ENCODE measurements at places on chromosomes 6 and 20. TPM values are rescaled to one million over a fixed set of nuclear protein-coding genes. Genes with fewer than 3 reads are reported as not detected.

DNA sequence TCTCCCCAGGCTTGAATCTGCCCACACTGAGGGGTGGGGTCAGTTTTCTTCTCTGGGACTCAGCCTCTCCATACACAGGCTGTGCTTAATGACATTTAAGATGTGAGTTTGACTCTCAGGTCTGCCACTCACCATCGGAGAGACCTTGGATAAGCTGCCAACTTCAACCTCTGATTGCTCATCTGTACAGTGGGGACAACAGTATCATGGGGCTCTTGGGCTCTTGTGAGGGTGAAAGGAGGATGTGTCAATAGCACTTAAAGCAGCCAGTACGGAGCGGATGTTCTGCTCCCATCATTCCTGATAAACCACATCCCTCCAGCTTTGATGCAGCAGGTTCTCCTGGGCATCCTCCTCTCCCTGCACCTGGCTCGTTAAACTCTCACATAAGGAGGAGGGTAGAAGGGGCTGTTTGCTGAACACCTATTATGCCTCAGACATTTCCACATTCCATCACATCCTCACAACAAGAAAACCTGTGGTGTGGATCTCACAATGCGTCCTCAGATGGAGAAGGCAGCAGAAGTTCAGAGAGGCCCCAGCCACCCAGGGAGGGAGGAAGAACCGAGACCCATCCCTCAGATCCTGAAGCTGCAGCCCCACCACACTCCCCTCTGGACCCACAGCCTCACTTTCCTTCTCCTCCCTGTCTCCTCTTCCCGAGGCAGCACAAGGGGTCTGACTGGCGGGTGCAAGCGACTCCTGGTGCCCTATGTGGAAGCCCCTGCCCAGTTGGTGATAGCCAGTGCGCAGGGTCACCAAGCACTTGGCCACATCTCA, 1.9 kb upstream of the PDYN start:
- no peak for DNase-seq

GRCh38 chr20:20780127-20780824, 67.8 kb upstream of the RALGAPA2 start:
- peak; percentile 75 for DNase-seq

DNA sequence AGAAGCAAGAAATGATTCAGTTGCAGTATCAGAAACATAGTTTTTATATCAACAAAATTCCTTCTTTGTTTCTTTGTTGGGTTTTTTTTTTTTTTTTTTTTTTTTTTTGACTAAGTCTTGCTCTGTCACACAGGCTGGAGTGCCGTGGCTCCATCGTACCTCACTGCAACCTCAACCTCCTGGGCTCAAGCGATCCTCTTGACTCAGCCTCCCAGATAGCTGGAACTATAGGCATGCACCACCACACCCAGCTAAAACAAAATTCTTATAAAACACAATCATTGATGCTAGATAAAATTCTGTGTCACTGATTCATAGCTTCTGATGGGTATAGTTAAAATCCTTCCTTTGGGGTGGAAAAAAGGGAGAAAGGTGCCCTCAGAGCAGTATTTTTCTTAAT, 110.3 kb upstream of the TNFAIP3 start:
- no peak for DNase-seq

DNA sequence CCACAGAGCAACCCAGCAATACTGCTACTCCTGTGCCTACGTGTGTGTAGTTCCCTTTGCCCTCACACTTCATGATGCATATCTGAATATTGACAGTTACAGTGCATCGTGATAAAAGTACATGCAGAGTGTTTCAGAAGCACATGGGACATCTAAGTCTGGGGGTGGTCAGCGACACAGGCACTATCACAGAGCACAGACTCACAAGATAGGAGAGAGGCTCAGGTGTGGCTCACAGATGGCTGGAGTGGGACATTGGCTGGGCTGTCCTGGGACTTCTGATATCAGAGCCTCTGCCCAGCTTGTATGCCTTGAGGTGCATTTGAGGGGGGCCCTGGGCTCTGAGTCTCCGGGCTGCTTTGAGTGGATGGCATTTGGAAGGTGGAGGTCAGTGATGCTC, 227.0 kb upstream of the RNF24 start:
- DNase-seq = no peak

DNA sequence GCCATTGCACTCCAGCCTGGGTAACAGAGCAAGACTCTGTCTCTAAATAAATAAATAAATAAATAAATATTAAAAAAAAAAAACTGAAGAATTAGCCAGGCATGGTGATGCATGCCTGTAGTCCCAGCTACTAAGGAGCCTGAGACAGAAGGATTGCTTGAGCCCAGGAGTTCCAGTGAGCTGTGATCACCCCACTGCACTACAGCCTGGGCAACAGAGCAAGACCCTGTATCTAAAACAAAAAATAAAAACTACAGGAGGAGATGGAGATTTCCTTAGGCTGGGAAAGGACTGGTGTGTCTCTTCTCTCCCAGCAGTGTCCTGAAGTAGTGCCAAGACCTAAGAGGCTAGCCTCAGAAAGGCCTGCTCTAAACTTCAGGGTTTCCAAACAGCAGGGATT, 8.1 kb upstream of the GTF3C6 start:
- DNase-seq = no peak

DNA sequence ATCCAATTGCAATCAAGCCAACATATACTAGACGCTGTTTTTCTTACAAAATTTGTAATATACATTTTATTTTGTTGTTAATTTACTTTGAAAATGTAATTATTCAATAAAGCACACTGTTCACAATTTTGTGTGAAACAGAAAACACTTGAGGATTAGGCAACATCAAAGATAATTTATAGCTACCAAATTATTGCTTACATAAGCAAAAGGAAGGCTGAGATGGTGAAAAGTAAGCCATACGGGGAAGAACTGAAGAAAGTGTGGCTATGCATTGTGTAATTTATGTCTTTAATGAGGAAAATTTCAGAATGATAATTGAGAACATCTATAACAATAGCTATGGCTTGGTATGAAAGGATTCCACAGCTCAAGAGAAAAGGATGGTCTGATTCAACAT, 192.0 kb downstream of the RNF144B start:
- DNase-seq = no peak

GRCh38 chr6:34120953-34121675, 24.8 kb downstream of the GRM4 start:
- DNase-seq = no peak

- DNase-seq = no peak
These were observed 124.6 kb downstream of the PHF3 start for GRCh38 chr6:63760199-63760598.

DNA sequence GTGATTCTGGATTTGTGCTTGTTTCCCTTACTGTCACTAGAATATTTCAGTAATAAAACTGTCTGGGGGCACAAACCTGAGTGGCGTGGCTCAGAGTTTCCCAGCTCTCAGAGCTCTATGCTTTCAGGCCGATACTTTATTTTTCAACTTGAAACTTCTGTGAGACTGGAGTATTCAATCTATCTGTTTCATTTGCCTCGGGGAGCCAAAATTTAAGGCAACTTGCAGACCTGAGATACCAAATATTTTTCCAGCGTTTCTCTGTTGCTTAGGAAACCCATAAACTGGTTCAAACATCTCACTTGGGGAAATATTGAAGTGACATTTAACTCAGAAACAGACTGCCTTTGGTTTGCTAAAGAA, 74.7 kb downstream of the SOBP start:
- DNase-seq = no peak

GRCh38 chr6:33746036-33746600, 587 bp downstream of the IP6K3 start:
- DNase-seq = peak; percentile 61

Gene INSM1
- total RNA-seq = not detected

Gene TRIM27
- 85.2 TPM for total RNA-seq

Gene C6orf141
- 1.6 TPM for total RNA-seq

Gene ELOVL2
- 0.31 TPM for total RNA-seq

Gene SIRPD
- total RNA-seq = not detected

Gene CTSZ
- total RNA-seq = 116 TPM

Gene PLN
- total RNA-seq = 89.3 TPM

Gene LY6G6C
- not detected for total RNA-seq

Gene ENTPD6
- 53.3 TPM for total RNA-seq
